ENCODE measurements at places on chromosomes 13 and 19.

- no peak for DNase-seq
These were observed 47.7 kb upstream of the CACNA1A start for GRCh38 chr19:13553880-13554400.

GRCh38 chr19:32403291-32403995 lies 2.1 kb upstream of the DPY19L3 start:
- no peak for DNase-seq

- DNase-seq = no peak
These were observed 50.3 kb downstream of the ABCC4 start for GRCh38 chr13:95250961-95251360.

GRCh38 chr19:10258080-10258710 lies 6.2 kb downstream of the MRPL4 start:
- no peak for DNase-seq

DNA sequence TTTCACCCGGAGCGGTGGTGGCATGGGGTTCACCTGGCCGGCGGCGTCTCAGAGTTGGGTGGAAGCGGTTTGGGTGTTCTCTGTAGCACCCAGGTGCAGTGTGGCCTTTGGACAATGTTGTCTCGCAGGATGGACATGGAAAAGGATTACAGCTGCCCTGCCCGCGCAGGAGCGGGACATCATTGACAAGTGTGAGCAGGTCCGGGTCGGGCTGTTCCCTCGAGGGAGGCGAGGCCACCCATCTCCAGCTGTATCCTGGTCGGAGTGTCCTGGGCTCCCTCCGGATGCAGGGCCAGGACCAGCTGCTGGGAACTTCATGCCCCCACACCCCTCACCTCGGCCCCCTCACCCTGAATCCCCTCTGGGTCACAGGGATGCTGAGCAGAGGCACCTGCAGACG lies 7.8 kb upstream of the ZNF14 start:
- no peak for DNase-seq

GRCh38 chr13:98155475-98156109 lies 12.7 kb downstream of the FARP1 start:
- peak; percentile 33 for DNase-seq

DNA sequence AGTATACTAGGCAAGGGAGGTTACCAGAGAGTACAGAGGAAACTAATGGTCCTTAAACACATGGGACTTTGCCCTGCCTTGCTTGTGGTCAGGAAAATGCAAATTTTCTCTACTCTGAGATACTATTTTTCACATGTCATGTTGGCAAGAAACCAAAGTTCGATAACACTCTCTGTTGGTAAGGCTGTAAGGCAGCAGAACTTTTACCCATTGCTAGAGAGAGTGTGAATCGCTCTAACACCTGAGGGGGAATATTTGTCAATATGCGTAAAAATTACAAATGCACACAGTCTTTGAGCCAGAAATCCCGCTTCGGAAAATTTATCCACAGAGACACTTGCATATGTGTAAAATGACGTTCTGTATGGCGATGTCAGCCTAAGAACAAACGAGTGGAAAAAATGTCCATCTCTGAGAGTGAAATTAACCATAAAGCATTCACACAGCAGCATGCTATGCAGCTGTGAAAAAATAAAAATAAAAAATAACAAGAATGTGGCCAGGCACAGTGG lies 9.5 kb upstream of the RFX1 start:
- no peak for DNase-seq

DNA sequence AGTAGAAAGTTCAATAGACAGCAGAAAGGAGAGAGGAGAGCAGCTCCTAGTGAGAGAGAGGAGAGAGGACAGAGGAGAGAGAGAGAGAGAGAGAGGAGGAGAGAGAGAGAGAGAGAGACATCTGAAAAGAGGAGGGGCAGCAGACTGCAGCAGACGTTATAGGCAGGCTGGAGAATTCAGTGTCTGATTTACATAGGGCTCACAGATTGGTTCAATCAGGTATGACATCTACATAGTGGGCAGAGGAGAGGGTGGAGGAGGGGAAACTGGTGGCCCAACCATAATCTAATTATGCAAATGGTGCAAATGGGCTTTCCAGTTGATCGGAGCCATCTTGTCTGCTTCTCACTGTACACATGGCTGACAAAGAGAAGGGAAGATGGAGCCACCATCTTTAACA lies 221.3 kb upstream of the TRPC4 start:
- no peak for DNase-seq

GRCh38 chr19:42313096-42313839 lies at the start of gene TMEM145:
Gene TMEM145 (plus strand): TSS chr19:42313309. CDS start chr19:42313377, 68 bp downstream.
- DNase-seq = peak; percentile 33

- no peak for DNase-seq
These were observed 6.5 kb downstream of the SLC44A2 start for GRCh38 chr19:10631874-10632273.

GRCh38 chr19:19489804-19490204 lies 25.5 kb downstream of the TSSK6 start:
- no peak for DNase-seq

DNA sequence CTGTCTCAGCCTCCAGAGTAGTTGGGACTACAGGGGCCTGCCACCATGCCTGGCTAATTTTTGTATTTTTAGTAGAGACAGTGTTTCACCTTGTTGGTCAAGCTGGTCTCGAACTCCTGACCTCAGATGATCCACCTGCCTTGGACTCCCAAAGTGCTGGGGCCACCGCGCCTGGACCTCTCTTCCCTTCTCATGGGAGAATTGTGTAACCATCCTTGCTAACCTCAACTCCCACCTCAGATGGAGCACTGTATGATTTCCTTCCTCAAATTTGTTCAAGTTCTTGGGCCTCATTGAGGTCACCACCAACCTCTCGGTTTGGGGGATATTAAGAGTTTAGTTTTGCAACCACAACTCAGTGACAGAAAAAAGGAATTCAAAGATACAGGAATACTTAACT lies 10.7 kb downstream of the LILRA5 start:
- DNase-seq = no peak

DNA sequence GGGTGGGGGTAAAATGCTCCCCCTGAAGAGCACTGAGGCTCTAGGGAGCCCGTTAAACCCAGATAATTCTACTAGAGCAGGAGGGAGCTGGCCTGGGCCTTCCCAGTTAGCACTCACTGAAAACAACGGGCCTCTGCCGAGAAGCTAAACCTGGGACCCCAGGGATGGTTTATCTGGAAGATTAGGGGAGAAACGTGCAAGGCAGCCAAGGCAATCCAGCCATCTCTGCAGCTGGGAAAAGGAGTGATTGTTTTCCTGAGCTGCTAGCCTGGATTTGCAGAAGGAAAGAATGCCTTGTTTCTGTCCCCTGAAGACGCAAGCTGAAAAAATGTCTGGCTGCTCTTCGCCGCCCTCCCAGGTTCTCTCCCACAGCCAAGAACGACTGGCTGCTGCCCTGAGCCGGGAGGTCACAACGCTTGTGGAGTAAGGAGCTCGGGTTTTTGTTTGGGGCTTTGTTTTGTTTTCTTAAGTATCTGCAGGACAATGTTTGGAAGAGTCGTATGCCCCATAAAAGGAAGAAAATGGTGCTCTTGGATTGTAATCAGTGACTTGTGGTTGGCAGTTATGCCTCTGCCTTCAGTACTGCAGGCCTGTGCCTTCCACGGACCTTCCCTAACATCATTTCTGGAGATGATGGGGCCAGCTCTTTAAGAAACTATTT lies 31.5 kb downstream of the COL4A2 start:
- no peak for DNase-seq

DNA sequence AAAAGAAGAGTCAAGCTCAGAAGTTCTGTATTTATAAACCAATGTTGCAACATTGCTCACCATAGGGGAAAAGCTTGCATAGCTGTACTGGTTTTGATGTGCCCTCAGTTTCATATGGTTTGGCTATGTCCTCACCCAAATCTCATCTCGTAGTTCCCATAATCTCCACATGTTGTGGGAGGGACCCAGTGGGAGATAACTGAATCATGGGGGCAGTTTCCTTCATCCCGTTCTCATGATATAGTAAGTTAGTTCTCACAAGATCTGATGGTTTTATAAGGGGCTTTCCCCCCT lies 73.9 kb downstream of the TNFRSF19 start:
- DNase-seq = no peak

- DNase-seq = no peak
These were observed 69.0 kb upstream of the ZNF536 start for GRCh38 chr19:30303131-30303654.

- no peak for DNase-seq
These were observed 10.1 kb upstream of the NFIX start for GRCh38 chr19:12985049-12985776.

DNA sequence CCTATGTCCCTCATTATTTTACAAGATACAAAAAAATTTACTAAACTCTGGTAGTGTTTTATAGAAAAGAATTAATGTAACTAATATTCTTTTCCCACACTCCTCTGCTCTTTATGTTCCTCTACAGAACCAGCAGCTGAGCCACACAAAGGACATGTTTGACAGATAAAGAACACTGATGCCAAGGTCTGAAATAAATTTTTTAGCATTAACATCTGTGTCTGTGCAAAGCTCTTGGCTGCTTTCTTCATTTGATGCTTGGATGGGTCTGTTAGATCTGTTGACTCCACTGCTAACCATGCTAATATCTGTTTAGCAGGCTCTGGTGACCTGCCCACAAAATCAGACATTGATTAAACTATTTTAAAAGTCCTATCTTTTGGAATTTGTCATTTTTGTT lies 2363.8 kb downstream of the PCDH9 start:
- DNase-seq = no peak

GRCh38 chr13:51347099-51347498 lies 7.6 kb downstream of the SERPINE3 start:
- DNase-seq = no peak

DNA sequence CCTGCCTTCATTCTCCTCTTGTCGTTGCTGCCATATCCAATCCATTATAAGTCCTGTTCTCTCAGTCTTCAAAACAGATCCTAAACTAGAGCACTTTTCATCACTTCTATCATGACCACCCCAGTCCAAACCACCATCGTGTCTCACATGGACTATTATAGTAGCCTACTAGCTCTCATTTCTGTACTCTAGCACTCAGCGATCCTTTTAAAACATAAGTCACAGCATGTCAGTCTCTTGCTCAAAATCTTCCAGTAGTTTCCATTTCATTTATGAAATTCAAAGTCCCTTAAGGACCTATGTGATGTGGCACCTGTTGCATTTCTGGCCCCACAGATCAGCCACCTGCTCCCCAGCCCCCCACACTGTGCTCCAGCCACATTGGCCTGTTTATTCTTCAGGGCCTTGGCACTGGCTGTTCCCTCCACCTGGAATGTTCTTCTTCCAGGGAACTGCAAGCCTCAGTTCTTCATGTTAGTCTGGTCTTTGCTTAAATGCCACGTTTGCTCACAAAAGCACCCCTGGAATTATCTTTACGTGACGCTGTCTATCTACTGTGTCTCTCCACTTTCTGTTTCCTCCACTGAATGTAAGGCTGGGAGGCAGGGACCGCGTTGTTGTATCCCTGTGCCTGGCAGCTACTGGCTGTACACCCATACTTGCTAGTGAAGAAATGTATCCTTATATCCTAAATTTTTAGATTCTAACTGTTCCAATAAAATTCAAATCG lies 64.3 kb downstream of the MBNL2 start:
- DNase-seq = no peak

DNA sequence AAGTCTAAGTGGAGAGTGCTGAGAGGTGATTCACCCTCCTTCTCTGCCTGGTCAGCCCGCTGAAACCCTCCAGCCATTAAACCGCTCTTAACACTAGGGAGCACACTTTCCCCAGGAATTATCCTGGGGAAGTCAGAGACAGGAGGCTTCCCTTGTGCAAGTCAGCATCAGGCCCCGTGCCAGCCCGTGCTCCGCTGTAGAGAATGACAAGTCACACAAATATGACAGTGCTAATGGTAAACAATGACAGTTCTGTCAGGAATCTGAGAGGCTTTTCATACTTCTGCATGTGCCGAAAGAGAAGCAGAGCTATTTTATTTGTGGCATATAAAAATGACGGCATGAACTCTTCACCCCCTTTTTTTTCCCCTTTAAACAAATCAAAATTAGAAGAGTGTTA lies 816.9 kb upstream of the SLC10A2 start:
- DNase-seq = peak; percentile 89

DNA sequence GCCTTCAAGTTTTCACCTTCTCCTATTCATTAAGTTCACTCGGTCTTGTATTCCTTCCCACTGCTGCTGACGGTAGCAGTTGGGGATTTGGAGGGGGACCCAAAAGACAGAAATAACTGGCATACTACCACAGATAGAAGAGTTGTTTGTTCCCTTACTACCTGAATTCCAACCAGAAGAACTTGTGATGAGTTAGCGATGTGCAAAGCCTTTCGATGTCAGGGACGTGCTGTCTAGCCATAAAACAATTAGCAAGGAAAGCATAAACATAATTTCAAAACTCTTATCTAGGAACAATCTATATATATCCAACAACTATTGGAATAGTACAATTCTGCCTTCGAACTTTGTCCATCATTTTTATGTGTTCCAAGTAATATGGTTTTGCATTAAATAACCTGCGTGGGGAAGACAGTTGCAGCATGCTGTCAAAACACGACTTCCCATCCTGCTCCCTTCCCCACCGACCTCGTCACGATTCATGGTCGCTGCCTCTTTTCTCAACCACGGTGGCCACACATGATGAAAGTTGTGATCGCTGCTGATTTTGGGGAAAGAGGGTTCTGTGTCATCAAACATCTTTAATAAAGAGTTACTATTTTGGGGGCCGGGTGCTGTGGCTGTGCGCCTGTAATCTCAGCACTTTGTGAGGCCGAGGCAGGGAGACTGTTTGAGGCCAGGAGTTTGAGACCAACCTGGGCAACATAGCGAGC lies 3.8 kb upstream of the SLC7A9 start:
- no peak for DNase-seq

GRCh38 chr19:21789466-21790085 lies 22.2 kb upstream of the ZNF100 start:
- no peak for DNase-seq

GRCh38 chr13:28636677-28637317 lies 22.1 kb upstream of the POMP start:
- DNase-seq = peak; percentile 23

- DNase-seq = no peak
These were observed 369.9 kb downstream of the KLF5 start for GRCh38 chr13:73428706-73429105.

- DNase-seq = no peak
These were observed 23.2 kb upstream of the DCUN1D2 start for GRCh38 chr13:113513761-113514160.

DNA sequence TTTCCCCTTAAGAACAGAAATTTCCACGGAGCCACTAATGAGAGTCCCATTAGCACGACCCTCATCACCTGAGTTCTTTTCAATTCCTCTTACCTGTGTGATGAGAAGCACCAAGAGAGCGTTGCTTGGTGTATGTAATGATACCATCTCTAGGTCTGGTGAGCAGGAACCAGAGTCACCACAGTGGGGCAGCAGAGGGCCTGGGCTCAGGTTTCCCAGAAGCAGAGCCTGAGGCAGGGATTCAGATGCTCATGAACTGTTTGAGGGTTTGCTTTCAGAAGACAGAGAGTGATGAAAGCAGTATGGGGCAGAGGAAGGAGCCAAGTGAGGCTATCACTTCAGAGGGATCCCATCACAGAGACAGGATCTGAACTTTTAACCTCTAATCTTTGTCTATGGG lies 3.1 kb upstream of the PTPRH start:
- peak; percentile 51 for DNase-seq

- DNase-seq = no peak
These were observed 2.5 kb downstream of the MAP1S start for GRCh38 chr19:17721821-17722220.

Data from NCI-H226 (cell line).